ENCODE measurements at places on chromosomes 11 and 22. TPM values are rescaled to one million over a fixed set of nuclear protein-coding genes. Genes with fewer than 3 reads are reported as not detected.

Gene FOLR1
- total RNA-seq: not detected

Gene MGAT3
- under 0.01 TPM for total RNA-seq

Gene OR8G1
- total RNA-seq: not detected

Gene CEP126
- total RNA-seq: 0.89 TPM

Gene MMP8
- total RNA-seq: 1.5 TPM

Gene JOSD1
- 39.5 TPM for total RNA-seq

Gene OVOL1
- total RNA-seq: not detected

Gene PDHX
- 68.6 TPM for total RNA-seq

Gene AGBL2
- total RNA-seq: 2.0 TPM

Gene VPS11
- total RNA-seq: 23.5 TPM

Gene SSH3
- 13.1 TPM for total RNA-seq

Gene SHISA8
- total RNA-seq: not detected

Gene SPTBN2
- total RNA-seq: 5.7 TPM

Gene NXPE4
- total RNA-seq: not detected

Gene ST14
- total RNA-seq: not detected

Gene ANKK1
- not detected for total RNA-seq

Gene NXPE2
- 0.09 TPM for total RNA-seq

Gene BMAL1
- 11.9 TPM for total RNA-seq

Gene RPS25
- total RNA-seq: 1,482 TPM

Gene SORL1
- 27.6 TPM for total RNA-seq

Gene ABCC8
- not detected for total RNA-seq

Gene MRGPRX2
- total RNA-seq: not detected

Gene SMCO4
- 5.2 TPM for total RNA-seq

Gene SHANK2
- total RNA-seq: 3.7 TPM

Gene TSPAN18
- total RNA-seq: 0.30 TPM

Gene RIBC2
- total RNA-seq: 0.30 TPM

Gene KDM4E
- not detected for total RNA-seq

Gene VPREB1
- not detected for total RNA-seq

All from smooth muscle cell of the umbilical artery (primary cell).